Heart left ventricle (tissue), 16 donors: ENCODE measurements at places on chromosomes 12 and 14. TPM values are rescaled to one million over a fixed set of nuclear protein-coding genes. Genes with fewer than 3 reads are reported as not detected.

NXPH4 gene
- total RNA-seq = 3.2 TPM

VSX2 gene
- total RNA-seq = not detected

NAB2 gene
- total RNA-seq = 8.7 TPM

PLA2G1B gene
- total RNA-seq = 2.0 TPM

GRCh38 chr14:32217301-32217700 is 14.2 kb upstream of the RNU6-8 start:
- H3K4me1 ChIP-seq = no peaks in the 10 kb centered on the region
- no peak overlapping the region for H3K27ac ChIP-seq
- H3K36me3 ChIP-seq = no peaks in the 10 kb centered on the region
- no peak overlapping the region for H3K4me3 ChIP-seq
- no peak for DNase-seq
- H3K27me3 ChIP-seq = no peaks in the 10 kb centered on the region

DNA sequence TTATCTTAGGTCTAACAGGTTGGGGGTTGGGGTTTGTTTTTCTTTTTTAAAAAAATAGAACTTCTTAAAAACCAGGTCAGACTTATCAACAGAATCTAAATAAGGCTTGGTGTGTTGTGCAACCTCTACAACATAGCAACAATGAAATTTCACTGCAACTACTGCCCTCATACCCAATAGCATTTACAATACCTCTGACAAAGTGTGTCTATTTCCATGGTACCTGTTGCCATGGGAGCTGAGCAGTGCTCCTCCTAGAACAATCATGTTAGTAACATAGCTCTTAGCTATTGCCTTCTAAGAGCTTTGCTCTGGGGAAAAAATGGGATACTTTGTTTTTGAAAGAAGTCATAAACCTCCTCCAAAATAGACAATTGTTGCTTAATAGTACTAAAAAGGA is 103.3 kb upstream of the CCDC175 start:
- no peak for DNase-seq
- peaks cover 3% of the 10 kb centered on the region for H3K27me3 ChIP-seq
- H3K36me3 ChIP-seq = no peaks in the 10 kb centered on the region

DNA sequence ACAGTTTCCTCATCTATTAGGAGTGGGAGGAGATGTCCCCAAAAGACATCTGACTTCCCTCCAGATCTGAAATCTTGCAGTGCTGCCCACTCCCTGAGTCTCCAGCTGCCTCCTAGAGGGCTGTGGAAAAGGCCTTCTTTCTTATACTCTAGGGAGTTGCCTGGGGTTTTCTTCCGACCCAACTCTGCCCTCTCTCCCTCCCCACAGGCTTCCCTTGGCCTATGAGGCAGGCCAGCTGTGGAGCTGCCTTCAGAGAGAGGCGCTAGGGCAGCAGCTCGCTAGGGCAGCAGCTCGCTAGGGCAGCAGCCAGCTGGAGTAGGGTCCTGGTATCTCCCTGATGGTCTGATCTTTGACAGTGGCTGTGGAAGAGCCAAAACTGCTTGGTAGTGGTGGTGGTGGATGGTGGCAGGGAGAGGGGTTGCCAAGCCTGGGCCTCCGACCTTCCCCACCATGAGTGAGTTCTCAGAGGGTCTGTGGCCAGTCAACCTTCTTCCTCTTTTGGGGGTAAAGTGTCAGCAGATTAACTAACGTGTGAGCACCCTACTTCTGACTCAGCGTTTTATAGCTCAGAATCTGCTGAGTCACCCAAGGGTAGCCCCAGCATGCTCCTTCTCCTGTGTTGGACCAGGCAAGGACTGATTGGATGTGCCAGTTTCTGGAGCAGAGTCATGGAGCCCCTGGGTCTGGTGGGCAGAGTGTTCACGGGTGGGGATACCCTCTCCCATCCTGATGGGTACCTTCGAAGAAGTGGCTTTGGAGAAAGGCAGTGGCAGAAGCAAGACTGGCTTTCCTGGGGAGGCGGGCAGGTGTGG is 2.3 kb downstream of the SLC48A1 start:
- H3K4me3 ChIP-seq = no peak overlapping the region
- DNase-seq = no peak
- H3K36me3 ChIP-seq = no peaks in the 10 kb centered on the region
- no peak overlapping the region for H3K27ac ChIP-seq

- H3K4me1 ChIP-seq = no peaks in the 10 kb centered on the region
- no peaks in the 10 kb centered on the region for H3K27me3 ChIP-seq
- no peak overlapping the region for H3K4me3 ChIP-seq
These were observed 990.1 kb downstream of the TMTC2 start for GRCh38 chr12:83676781-83677295.

DNA sequence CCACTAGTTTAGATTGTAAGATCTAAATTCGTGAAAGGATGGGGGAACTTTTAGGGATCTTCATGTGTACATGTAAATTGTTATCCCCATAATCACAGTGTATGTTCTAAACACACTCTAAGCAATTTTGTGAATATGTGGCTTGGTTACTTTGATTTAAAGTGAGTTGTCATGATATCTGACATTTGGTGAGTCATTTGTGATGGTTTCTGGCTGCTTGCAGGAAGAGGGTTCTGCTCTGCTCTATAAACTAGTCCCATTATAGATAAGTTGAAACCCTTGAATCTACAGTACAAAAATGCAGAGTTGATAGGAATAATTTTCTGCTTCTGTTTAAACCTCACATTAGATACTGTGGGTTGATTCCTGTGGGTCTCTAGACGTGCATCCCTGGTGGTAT is 14.8 kb downstream of the GUCY2C start:
- H3K27ac ChIP-seq = no peak overlapping the region
- H3K4me1 ChIP-seq = no peaks in the 10 kb centered on the region
- H3K27me3 ChIP-seq = no peaks in the 10 kb centered on the region
- DNase-seq = no peak
- H3K4me3 ChIP-seq = no peak overlapping the region

GRCh38 chr12:108683906-108684556 is 47.3 kb downstream of the CORO1C start:
- H3K27ac ChIP-seq = no peak overlapping the region
- no peak for DNase-seq
- H3K36me3 ChIP-seq = peaks cover 6% of the 10 kb centered on the region
- H3K4me3 ChIP-seq = no peak overlapping the region
- H3K27me3 ChIP-seq = no peaks in the 10 kb centered on the region
